Kidney (tissue), 22 donors: ENCODE measurements at places on chromosomes 16 and 17. TPM values are rescaled to one million over a fixed set of nuclear protein-coding genes. Genes with fewer than 3 reads are reported as not detected.
A peak's percentile ranks its signal among the peaks of the same experiment; 100 is the strongest.

GRCh38 chr17:49994085-49995054 is 654 bp downstream of the DLX3 start:
- DNase-seq: peak; percentile 29

DNA sequence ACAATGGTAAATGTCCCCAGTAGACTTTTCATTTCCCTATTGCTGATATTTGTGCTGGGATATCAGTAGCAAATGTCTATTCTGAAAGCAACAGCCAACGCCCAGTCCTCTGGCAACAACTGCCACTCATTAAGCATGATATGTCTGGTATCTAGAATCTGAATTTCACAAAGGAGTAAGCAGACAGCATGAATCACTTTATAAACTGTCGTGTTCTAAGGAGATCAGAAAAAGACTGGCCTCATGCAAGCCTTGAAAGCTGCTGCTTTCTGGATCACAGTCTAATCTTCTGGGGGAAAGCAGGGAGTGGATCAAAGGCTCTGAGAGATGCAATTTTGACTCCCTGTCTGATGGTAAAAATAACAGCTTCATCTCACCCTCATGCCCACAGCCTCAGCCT is 153.1 kb upstream of the NOG start:
- no peak for DNase-seq

GRCh38 chr17:60086818-60087591 is 8.3 kb upstream of the HEATR6 start:
- DNase-seq: no peak

- DNase-seq: no peak
Measured at GRCh38 chr17:49365667-49366066, 3.6 kb upstream of the ZNF652 start.

TEDC2 gene
- polyA plus RNA-seq: 1.7 TPM

GJD3 gene
- not detected for polyA plus RNA-seq

DNA sequence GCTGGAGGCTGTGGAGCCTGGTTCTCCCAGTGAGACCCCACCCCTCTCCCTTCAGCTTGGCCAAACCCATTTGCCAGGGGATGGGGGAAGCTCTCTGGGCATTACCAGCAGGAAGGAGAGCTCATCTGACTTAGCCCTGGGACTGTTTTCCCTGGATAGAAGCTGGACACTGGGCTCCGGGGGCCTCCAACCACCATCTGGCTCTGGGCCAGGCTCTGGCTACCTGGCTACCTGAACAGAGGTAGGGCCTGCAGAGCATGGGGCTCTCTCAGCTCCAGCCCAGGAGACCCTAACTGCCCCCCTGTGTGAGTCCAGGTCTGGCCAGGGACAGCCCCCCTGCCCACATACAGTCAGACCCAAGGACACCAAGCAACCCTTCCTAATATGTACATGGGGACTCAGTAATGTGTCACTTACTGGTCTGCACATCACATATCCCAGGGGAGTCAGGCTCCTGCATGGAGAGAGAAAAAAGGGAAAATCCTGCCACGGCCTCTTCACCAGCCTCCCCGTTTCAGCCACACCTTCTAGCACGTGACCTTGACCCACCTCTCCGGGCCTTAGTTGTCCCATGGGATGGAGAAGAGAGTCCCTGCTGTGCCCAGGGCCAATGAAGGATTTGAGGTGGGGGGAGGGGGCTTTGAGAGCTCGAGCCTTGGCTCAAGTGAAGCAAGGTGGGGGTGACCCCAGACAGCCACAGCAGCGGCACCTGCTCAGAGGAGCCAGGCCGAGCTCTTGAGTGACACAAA is 13.8 kb downstream of the CNGB1 start:
- DNase-seq: no peak

ABCC11 gene
- polyA plus RNA-seq: 0.09 TPM

TMC5 gene
- polyA plus RNA-seq: 1.0 TPM

DNA sequence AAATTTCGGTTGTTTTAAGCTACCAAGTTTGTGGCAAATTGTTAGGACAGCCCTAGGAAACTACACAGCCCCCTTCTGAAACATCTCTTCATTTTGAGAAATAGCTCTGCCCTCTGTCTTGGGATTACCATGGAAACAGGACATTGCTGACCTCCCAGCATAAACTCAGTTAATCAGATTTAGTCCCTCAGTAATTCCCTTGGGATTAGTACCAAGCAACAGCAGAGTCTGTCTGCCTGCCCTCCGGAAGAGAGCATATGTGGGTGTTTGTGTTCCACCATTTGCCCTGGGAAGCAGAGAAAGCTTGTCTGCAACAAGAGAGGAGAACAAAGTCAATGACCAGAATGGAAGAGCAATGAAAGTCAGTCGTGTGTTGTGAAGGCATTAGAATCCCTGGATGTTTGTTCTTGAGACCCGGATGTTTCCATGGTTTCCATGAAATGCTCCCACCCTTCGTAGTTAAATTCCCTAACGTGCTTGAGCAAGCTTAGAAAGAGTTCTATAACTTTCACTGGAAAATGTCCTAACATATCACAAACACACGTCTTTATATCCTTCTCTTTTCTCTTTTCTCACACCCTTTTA is 26.2 kb downstream of the NUDT7 start:
- DNase-seq: peak; percentile 54

IL32 gene
- polyA plus RNA-seq: 495 TPM

DNA sequence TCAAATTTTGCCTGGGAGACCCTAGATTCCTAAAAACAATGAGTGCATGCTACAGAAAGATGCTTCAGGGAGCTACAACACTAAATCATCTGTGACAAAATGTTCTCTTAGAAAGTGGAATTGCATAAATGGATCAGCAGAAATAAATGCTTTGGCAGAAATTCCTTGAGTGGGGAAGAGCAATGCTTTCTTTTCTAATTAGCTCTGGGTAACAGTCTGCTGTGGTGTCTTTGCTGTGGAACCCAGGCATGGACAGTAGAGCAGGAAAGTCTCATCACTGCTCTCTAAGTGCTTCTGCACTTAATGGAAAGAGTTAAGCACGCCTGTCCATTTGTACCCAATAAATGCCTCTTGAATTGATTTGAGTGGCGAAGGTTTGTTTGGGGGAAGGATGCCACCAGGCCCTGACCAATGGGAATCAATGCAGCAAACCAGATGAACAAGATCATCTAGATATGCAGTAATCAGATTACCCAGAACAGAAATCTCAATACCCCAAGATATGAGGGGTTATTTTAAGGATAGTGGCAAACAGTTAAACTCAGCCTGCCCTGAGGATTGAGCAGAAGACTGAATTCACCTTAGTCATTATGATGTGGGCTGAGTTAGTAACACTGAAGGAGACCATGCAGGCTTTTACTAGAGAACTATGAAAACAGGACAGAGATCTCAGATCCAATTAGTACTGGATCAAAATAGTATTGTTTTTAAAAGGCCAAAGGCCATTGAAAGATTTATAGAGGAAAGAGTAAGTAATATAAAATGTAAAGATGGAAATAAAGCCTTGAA is 13.6 kb downstream of the HLF start:
- no peak for DNase-seq

DNA sequence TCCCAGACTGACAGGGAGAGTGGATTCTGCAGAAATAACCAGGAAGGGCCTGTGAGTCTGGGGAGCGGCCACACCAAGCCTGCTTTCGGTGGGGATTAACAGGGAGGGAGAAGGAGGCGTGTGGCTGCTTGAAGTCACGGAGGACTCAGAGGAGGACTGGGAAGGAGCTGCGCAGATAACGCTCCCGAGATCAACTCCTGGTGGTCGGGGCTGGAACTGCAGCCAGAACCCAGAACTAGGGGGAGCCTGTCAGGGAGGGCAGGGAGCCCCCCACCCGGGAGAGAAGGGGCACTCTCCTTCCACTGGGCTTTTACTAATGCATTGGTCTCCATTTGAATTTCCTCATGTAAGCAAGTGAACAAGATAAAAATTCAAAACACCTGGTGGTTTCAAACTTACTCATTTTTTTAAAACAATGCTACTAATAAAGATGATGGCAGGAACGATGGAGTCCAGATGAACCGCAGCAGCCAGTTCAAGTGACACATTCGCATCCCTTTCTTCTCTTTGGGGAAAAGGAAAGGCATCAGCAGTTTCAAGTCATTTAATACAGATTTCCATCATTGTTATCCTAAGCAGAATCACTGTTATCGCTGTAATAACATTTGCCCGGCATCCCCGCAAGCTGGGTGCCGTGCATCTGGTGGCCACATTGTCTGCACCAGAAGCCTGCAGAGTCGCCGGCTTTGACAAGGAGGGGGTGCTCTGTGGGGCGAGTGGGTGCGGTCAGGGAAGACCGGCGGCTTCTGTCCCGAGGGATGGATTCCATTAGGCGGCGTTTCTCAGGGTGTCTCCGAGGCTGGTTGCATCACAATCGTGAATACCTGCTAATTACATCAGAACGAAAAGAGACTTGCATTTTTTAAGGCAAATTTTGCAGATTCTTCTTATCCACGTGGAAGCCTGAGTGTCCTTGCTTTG is 183.0 kb downstream of the FOXL1 start:
- DNase-seq: no peak

EIF4A3 gene
- polyA plus RNA-seq: 63.6 TPM

NHERF1 gene
- polyA plus RNA-seq: 448 TPM
